ENCODE measurements at places on chromosomes 4 and X.

DNA sequence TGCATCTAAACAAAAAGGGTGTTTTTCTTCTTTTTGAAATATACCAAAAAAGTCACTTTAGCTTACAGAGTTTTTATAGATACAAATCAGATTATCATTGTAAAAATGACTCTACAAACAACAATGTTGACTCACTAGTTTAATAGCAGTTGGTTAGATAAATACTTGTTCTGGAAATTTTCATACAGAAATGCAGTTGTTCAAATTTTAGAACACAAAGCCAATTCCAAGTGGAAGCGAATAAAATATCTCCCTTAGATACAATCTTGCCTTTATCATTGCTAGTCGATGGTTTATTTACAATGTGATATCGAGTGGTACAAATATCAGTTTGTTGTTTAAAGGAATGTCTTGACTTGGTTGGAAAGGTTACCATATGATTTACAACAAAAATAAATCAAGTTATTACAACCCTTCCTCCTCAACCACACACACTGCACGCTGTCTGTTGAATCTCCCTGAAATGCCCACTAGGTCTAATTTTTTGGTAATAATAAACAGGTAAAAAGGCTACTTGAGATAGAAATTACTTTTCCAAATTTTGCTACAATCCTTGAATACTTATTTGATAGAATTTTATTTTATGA, 114.8 kb downstream of the CDS1 start:
- no peak for DNase-seq

DNA sequence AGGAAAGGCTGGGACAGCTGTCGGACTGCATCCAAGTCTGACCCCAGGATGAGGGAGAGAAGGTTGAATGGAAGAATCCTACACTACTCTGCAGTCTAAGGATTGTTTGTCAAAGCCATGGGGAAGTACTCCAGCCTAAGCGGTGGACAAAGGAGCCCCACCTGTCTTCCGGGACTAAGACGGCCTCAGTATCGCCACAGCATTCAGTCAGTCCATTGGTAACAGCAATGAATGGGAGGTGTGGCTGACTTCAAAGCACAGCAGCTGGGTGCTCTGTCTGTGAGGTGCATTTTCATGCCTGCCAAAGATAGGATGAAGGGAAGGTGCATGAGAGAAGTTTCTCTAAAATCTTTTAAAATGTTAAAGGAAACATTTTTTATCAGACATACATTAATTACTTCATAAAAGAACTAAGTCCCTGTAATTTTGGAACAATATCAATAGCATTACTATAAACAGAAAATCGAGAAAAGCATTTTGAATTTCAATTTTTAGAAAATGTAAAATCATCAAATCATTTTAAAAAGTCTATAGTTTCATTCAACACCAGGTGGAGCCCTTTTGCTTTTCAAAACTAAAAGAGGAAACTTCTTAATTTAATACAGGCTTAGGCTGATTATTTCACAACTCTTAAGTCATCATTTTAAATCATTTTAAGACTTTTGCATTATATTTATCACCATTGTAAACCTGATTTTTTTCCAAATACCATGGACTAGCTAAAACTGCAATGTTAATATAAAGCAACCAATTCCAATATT, 27.6 kb upstream of the INTU start:
- no peak for DNase-seq

GRCh38 chr4:156896527-156896926, 75.1 kb downstream of the PDGFC start:
- DNase-seq: no peak

- no peak for DNase-seq
These were observed 586.7 kb downstream of the GBA3 start for GRCh38 chr4:23279377-23279986.

DNA sequence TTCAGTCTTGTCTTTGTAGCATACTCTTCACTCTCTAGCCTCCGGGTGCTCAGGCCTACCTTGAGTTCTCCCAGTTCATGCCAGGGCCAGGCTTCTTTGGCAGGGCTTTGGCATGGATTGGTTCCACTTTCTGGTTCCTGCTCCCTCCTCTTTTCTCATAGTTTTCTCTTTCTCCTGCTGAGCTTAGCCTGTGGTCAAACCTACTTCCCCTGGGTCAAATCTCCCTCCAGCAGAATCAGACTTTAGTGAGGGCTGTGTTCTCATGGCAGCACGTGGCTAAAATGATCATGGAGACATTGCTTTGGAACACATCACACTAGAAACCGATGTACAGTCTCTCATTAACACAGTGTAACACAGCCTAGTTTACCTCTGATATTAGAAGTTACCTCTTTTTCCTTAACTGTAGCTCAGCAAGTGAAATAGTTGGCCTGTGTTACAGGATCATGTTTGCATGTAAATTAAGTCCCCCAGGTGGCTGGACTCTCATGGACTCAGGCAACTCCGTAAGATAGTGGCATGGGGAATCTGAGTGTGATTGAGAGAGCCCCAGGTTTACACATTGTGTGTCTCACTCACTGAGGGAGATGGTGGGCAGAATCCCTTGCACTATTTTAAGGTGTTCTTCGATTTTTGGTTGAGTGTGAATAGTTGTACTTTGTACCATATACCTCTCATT, 13.3 kb downstream of the RAB9A start:
- no peak for DNase-seq

DNA sequence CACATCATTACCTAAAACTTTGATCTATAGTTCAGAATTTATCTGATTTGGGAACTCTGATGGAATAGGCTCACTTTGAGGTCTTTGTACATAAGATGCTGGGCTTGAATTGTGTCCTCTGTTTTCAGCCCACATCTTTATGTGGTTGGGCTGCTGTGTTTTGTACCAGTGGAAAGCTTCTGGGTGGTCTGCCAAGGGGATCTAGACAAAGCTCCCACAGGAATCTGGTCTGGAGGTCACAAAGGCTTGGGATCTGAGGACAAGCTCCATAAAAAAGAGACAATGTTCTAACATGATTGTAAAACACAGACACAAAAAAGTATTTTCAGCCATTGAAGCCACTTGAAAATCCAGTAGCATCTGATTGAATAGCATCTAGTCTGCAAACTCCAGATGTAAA, 393.5 kb upstream of the PITX2 start:
- no peak for DNase-seq

DNA sequence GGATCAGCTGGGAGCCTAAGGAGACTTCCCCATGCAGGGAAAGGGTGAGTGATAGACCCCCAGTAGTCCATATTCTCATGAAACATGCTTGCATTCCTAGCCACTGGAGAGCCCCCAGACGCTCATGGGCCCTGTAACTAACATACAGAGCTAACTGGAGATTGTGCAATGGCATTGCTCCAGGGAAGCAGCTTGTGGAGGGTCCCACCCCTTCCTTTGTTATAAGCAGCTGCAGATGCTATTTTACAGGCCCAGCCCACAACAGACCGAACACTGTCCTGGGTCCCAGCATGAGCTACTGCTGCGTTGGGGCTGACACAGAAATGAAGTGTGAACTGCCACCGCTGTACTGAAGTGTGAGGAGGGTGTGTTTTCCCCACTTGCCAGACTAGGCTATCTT, 1465.7 kb upstream of the DIAPH2 start:
- no peak for DNase-seq

DNA sequence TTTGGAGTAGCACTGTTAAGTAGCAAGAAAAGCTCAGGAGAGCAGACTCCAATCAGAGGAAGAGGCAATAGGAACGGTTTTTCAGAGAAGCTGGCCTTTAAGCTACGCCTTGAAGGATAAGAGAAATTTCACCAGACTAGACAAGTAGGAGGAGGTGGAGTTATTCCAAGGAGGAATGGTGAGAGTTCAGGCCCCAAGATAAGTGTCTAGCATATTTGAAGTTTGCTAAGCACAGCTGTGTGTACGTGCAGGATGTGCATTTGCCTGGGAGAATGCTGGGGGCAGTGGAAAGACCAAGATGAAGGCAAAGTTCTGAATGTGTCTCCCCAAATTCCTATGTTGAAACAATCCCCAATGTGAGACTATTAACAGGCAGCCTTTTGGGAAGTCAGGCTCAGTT, 91.6 kb downstream of the SOWAHB start:
- no peak for DNase-seq

All from dorsolateral prefrontal cortex (tissue), 122 donors.